ENCODE measurements at places on chromosomes 4 and X. TPM values are rescaled to one million over a fixed set of nuclear protein-coding genes. Genes with fewer than 3 reads are reported as not detected.

Gene GPR143
- not detected for total RNA-seq

DNA sequence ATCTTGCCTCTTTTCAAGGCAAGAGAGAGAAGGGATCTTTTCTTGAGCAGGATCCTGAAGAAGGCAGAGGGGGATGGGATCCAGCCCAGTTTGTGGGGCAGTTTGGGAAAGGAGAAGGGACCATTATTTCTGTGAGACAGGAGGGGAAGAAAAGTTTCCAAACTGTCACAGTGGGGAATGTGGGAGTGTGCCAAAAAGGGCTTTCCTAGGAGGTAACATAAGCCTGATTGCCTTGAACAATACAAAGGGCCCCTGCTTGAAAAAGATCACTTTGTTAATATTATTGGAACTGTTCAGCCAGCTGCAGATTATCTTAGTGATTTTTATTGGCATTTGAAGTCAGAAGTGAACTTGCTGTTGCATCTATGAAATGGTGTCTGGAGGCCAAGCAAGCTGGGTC, 55.2 kb downstream of the MTM1 start:
- no peak overlapping the region for H3K27ac ChIP-seq
- peaks cover 14% of the 10 kb centered on the region for H3K27me3 ChIP-seq
- H3K4me1 ChIP-seq, result no peaks in the 10 kb centered on the region
- no peak for DNase-seq

GRCh38 chr4:26141911-26142638, 178.7 kb upstream of the RBPJ start:
- DNase-seq, result no peak
- no peak overlapping the region for H3K4me3 ChIP-seq
- H3K27me3 ChIP-seq, result no peaks in the 10 kb centered on the region
- H3K36me3 ChIP-seq, result no peaks in the 10 kb centered on the region
- no peak overlapping the region for H3K27ac ChIP-seq
- no peaks in the 10 kb centered on the region for H3K4me1 ChIP-seq

DNA sequence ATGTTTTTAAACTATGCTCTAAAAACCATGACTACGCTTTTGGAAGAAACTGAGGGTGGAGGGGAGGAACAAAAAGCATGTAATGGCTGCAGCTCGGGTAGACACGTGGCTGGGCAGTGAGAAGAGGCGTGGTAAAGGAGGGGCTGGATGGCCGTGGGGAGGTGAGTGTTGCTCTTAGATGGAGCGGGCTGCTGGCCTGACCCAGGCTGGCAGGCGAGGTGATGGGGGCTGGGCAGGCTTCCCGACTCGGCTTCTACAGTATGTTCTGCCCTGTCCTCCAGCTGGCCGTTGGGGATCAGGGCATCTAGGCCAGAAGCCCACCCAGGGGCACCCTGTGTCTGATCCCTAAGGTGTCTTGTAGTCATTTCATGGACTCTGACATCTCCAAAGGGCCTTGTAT, 60.7 kb downstream of the EFHC2 start:
- no peak overlapping the region for H3K4me3 ChIP-seq
- H3K27ac ChIP-seq, result no peak overlapping the region
- no peaks in the 10 kb centered on the region for H3K27me3 ChIP-seq
- H3K36me3 ChIP-seq, result no peaks in the 10 kb centered on the region
- H3K4me1 ChIP-seq, result no peaks in the 10 kb centered on the region

GRCh38 chr4:111650146-111650545, 495.1 kb upstream of the FAM241A start:
- no peak overlapping the region for H3K27ac ChIP-seq
- H3K27me3 ChIP-seq, result no peaks in the 10 kb centered on the region
- H3K4me1 ChIP-seq, result no peaks in the 10 kb centered on the region
- H3K36me3 ChIP-seq, result no peaks in the 10 kb centered on the region
- H3K4me3 ChIP-seq, result no peak overlapping the region
- DNase-seq, result no peak

Gene GLOD5
- total RNA-seq, result not detected

DNA sequence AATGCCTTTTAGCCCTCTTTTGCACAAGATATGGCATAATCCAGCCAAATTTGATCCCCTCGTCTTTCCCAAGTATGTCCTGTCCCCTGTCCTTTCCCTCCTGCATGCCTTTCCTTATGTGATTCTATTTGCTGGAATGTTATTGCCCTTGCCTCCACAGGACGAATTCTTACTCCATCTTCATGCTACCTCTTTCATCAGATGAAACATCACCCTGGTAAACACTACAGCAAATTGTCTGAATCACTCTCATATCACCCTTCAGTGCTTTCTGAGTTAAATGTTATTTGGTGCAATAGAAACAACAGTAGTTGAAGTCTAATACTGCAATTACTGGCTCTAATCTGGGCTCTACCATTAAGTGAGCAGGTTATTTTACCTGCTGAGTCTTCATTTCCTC, 52.2 kb upstream of the FAT1 start:
- no peaks in the 10 kb centered on the region for H3K4me1 ChIP-seq
- no peaks in the 10 kb centered on the region for H3K36me3 ChIP-seq
- H3K4me3 ChIP-seq, result no peak overlapping the region
- no peak for DNase-seq
- H3K27me3 ChIP-seq, result no peaks in the 10 kb centered on the region

GRCh38 chr4:129883996-129884395, 788.0 kb downstream of the C4orf33 start:
- no peak overlapping the region for H3K27ac ChIP-seq
- H3K36me3 ChIP-seq, result no peaks in the 10 kb centered on the region
- DNase-seq, result no peak
- no peaks in the 10 kb centered on the region for H3K4me1 ChIP-seq
- H3K27me3 ChIP-seq, result no peaks in the 10 kb centered on the region
- no peak overlapping the region for H3K4me3 ChIP-seq

DNA sequence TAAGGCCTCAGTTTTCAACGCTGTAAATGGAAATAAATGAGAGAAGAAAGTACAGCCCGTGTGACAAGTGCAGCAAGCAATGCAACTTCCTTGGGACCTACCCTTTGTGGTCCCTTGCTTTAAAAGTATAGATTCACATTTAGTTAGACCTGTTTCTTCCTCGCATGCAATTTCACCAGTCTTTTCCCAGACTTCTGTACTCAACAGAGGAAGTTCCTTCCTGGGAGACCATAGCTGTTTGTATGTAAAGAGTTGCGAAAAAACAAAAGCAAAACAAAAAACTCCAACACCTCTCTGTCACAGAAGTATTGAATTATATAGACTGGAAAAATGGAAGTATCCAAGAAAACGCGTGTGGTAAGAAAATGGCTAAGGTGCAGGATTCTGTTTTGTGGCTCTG, 1.1 kb upstream of the IRF2 start:
- no peaks in the 10 kb centered on the region for H3K4me1 ChIP-seq
- peak overlapping the region; percentile 88 for H3K4me3 ChIP-seq
- H3K27me3 ChIP-seq, result no peaks in the 10 kb centered on the region
- H3K27ac ChIP-seq, result peak overlapping the region; percentile 96

DNA sequence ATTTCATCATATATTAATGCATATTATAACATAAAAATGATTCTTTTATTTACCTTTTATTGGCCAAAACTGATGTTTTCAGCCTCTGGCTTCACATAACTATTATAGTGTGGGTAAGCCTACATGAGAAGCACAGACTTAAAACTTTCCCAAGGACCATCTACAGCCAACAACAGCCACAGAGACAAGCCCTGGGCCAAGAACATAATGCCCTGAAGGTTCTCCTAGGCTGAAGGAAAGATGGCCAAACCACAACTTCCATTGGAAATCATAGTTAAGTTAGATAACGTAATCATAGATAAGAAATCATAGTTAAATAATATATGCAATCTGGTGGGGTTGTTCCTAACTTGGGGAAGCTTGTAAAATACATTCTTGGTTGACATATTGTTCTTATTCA, 280.0 kb upstream of the EMCN start:
- no peaks in the 10 kb centered on the region for H3K27me3 ChIP-seq
- no peaks in the 10 kb centered on the region for H3K4me1 ChIP-seq
- no peak for DNase-seq
- H3K27ac ChIP-seq, result no peak overlapping the region
- H3K4me3 ChIP-seq, result no peak overlapping the region
- no peaks in the 10 kb centered on the region for H3K36me3 ChIP-seq

DNA sequence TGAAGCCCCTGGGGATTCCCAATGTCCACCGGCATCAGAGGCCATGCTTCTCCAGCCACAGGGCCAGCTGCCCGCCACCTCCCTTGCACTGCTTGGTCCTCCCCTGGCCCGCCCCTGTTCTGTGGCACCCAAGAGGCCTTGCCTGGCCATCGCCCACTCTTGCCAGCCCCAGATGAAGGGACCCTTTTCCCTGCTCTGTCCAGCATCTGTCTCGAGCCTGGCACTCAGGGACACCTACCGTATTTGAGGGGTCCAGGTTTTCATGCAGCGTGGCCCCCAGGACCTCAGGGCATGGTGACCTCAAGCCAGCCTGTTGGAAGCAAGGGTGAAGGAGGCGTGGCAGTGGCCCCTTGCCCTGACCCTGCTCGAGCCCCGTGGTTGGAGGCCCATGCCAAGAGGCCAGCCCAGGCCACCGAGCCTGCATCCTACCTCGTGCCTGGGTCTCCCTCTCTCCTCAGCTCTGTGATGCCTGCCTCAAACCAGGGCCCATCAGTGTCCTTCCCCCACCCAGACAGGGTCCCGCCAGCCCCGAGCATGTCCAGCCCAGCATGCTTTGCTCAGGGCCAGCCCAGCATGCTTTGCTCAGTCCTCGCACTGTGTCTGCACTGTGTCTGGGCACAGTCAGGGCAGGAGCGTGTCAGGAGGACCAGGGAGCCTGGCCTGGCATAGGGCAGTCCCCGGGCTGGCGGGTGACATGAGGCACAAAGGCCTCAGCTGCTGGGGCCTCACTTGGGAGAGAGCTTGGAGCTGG, 14.3 kb upstream of the FGFR3 start:
- no peaks in the 10 kb centered on the region for H3K4me1 ChIP-seq
- H3K4me3 ChIP-seq, result no peak overlapping the region
- no peak for DNase-seq
- no peaks in the 10 kb centered on the region for H3K36me3 ChIP-seq
- no peak overlapping the region for H3K27ac ChIP-seq

GRCh38 chr4:74364256-74364651, 691 bp upstream of the EREG start:
- DNase-seq, result no peak
- no peaks in the 10 kb centered on the region for H3K36me3 ChIP-seq
- no peak overlapping the region for H3K4me3 ChIP-seq
- no peaks in the 10 kb centered on the region for H3K27me3 ChIP-seq

DNA sequence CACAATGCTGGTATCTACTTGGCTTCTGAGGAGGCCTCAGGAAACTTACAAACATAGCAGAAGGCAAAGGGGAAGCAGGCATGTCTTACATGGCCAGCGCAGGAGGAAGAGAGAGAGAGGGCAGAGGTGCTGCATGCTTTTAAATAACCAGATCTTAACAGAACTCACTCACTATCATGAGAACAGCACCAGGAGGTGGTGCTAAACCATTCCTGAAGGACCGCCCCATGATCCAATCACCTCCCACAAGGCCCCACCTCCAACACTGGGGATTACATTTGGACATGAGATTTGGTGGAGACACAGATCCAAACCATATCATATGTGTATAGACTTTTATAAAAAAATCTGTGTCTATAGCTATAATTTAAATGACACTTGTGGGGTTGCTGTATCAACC, 48.6 kb upstream of the ERVMER34-1 start:
- H3K4me3 ChIP-seq, result no peak overlapping the region
- H3K27me3 ChIP-seq, result no peaks in the 10 kb centered on the region
- H3K4me1 ChIP-seq, result no peaks in the 10 kb centered on the region
- H3K36me3 ChIP-seq, result no peaks in the 10 kb centered on the region

Gene DKC1
- total RNA-seq, result 41.0 TPM

DNA sequence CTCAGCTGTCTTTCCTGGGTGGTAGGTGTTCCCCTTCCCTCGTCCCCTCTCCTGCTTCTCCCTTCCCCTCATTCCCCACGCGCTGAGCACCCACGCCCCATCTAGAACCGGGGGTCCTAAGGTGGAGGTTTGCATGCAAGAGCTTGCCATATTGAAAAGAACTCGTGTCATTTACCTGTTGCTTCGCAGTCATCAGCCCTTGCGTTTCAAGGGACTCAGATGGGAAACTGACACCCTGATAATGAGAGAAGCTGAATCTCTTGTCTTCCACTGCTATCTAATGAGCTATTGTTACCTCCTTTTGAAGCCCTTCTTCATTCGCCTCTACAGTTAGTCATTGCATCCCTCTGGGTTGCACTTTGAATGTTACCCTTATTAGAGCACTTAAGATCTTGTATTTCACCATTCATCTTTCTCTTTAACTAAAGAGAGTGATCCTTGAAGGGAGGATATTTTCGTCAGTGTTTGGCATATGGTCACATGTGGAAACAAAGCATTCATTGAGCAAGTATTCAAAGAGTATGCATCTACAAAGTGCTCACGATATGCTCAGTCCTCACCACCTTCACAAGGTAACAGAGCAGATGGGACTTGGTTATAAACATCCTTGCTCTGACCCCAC, 25.7 kb downstream of the ARL9 start:
- H3K4me1 ChIP-seq, result no peaks in the 10 kb centered on the region

Gene SPIN2B
- total RNA-seq, result 10.8 TPM

Gene HTN3
- not detected for total RNA-seq

DNA sequence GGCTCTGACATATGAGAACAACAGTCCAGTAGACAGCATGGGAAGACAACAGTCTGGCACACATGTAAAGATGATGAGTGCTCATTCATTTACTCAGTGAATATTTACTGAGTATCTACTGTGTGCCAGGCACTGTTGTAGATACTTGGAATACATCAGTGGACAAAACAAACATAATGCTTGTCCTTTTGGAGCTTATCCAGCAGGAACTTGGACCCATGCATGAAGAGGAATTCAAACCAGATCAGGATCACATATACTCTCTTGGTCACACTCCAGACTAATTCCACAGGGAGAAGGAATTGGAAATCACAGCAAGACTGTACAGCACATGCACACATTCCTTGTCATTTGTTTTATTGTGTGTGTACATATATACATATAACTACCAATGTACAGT, 217.6 kb upstream of the TTC29 start:
- H3K4me3 ChIP-seq, result no peak overlapping the region
- H3K4me1 ChIP-seq, result no peaks in the 10 kb centered on the region
- H3K27me3 ChIP-seq, result no peaks in the 10 kb centered on the region
- DNase-seq, result no peak
- no peaks in the 10 kb centered on the region for H3K36me3 ChIP-seq
- no peak overlapping the region for H3K27ac ChIP-seq

Gene CMC4
- 27.2 TPM for total RNA-seq

All from breast epithelium (tissue), 4 donors.